Neural progenitor cell (in vitro differentiated cells): ENCODE measurements at places on chromosomes 2 and 18.
A peak's percentile ranks its signal among the peaks of the same experiment; 100 is the strongest.

DNA sequence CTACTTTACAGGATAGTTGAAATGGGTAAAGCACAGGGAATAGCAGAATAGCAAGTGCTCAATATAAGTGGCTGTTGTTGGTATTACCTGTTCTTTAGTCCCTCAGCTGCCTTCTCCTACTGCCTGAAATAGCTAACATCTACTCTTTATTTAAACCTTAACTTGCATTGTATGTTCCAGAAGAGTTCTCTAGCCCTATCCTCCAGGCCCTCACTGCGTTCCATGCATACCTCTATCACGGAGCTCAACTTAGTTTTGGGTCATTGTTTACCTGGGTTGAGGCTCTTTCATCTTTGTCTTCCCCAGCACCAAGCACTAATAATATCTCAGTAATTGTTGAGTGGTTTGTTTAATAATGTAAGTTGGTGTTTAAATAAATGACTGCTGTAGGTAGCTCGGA lies 242.2 kb upstream of the FANCL start:
- DNase-seq: no peak

GRCh38 chr2:113720167-113720566 lies 36.3 kb downstream of the SLC35F5 start:
- DNase-seq: peak; percentile 5

- DNase-seq: no peak
Observed at GRCh38 chr18:67331857-67332256, 184.7 kb downstream of the DSEL start.

DNA sequence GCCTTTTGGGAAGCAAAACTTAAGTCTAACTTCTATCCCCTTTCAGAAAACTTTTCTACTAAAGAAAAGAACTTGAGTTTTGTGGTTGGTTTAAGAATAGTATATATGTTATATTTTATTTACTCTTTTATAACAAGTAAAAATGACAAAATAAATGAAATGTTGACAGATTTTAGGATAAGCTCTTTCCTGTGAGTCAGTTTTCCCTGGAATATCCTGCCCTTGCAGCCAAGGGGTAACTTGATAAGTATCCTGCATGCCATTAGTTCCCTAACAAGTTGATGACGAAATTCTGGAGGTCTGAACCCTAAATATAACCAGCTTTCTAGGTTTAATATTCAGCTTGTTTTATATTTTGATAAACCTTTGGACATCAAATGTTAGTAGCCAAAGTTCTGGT lies 7.3 kb upstream of the HTR2B start:
- no peak for DNase-seq

DNA sequence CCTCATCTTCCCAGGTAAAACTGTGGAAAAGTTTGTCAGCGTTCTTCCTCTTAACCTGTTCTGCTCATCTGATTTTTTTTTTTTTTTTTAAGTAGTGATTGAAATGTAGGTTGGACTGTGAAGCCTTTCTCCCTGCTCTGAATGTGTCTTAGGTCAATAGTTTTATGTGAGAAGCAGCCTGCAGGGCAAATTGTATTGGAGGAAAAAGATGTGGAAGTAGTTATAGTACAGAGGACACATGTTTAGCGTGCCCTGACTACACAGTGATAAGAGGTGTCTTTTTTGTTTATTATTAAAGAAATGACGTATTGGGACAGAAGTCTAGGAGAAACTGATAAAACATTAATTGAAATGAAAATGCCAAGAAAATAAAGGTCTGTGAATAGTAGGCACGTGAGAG lies 1.5 kb downstream of the MTA3 start:
- DNase-seq: no peak
